CMK (cell line): ENCODE measurements at places on chromosomes 11 and 22.

DNA sequence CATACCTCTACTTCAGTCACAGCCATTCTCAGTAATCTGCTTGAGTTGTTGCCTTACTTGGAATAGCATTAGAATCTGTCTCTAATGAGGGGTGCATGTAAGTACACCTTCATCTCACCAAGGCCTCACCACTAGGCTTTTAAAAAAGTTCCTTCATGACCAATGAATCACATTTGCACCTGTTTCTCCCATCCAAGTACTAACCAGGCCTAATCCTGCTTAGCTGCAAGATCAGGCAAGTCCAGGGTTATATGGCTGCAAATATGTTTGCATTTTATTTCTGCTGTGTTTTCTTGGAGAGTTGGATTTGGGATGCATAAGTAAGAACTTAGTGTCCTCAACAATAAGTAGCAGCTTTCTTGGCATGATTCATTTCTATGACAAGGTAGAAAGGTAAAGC lies 66.9 kb downstream of the BBOX1 start:
- DNase-seq: no peak

DNA sequence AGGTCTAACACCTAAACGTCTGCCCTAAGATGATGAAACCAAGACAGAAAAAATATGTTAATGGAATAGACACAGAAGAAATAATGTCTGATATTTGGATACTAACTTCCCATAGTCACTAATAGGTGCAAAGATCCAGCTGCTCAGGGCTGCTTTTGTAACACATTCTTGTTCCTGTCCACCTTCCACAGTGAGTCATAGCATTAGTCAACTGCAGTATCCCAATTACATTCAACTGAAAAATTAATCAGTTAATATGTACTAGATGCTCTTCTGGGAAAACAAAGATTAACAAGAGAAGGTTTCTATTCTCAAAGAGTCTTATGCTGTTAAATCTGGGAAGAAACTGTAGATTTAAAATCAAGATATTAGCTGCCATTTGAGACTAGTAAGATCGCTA lies 47.6 kb downstream of the HEPHL1 start:
- no peak for DNase-seq

DNA sequence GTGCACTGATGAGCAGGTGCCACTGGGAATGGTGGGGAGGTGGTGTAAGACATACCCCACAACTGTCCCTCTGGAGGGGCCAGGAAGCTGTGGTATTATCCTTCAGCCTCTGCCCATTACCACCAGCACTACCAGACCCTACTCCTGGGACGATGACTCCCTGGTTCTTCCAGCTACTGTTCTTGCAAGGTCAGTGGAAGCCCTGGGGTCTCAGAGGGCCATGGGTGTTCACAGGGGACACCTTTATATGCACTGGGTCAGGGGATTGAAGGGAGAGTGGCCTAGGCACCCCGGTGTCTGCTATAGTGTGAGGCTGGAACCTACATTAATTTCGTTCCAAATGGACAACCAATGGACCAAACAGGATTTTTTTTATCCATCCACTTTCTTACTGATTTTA lies 102.1 kb downstream of the RPS6KA4 start:
- no peak for DNase-seq

- DNase-seq: no peak
Measured at GRCh38 chr22:43747877-43748276, 64.2 kb downstream of the EFCAB6 start.

- no peak for DNase-seq
Measured at GRCh38 chr11:27088353-27088752, 47.7 kb downstream of the BBOX1 start.

DNA sequence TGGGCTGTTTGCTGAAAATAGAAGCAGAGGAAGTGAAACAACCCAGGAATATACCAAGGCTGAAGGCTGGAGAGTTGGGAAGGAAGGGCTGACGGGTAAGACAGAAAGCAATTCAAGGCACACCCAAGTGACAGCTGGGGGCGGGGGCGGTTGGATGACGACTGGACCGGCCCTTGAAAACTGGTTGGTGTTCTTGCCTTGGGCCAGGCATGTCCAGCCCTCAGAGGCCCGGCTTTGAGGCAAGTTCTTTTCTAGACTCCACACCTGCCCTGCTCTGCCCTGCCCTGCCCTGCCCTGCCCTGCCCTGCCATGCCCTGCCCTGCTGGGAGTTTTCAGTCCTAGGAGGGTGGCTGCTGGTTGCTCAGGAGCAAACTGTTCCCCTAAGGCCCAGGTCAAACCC lies 34.2 kb upstream of the CACNG2 start:
- no peak for DNase-seq

- DNase-seq: no peak
Measured at GRCh38 chr11:65612691-65613090, 1.3 kb downstream of the MAP3K11 start.

GRCh38 chr22:37862570-37863325 lies 13.5 kb downstream of the EIF3L start:
- DNase-seq: no peak

DNA sequence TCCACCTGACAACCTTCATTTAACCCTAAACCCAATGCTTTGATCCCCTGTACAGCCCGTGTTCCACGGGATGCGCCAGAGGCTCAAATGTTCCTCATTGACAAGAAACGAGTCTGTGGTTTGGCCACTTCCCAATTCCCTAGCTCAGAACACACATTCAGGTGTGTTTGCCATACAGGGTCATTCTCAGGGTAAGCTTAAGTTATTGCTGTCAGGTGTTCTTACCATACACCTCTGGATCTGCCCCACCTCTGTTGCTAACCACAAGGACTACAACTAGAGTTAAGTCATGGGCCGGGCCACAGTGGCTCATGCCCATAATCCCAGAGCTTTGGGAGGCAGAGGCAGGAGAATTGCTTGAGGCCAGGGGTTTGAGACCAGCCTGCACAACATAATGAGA lies 45.6 kb upstream of the POLD3 start:
- no peak for DNase-seq

DNA sequence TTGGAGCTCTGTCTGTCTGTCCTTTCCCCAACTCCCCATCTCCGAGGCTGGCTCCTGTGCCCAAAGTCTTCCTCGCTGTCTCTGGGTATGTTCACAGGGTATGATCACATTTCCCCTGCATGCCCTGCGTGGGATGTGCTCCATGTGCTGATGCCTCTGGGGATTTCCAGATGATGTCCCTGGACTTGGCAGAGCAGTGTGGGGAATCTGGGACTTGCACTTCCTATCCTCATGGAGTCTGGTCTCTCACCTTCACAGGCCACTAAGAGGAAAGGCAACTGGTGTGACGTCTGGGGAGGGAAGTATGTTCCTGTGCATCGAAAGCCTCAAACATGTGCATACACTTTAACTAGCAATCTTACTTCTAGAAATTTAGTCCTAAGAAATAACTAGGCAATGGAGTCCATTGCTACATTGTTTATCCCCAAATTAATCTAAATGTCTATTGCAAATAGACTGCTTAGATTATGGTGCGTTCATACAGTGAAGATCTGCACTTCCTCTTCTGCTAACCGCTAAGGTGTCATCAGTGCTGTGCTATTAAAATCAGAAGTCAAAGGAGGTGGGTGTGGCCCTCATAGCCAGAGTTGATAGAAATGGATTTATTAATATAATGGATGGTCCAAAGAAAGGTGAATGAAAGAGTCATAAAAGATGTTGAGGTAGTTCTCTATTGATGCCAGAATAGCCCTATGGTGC lies 20.8 kb downstream of the TIMP3 start:
- no peak for DNase-seq

- DNase-seq: no peak
Measured at GRCh38 chr22:44378380-44378779, 65.6 kb upstream of the SHISAL1 start.

- no peak for DNase-seq
Measured at GRCh38 chr22:37981282-37982011, 2.9 kb downstream of the SOX10 start.

- DNase-seq: no peak
Measured at GRCh38 chr11:117313091-117313490, 3.0 kb downstream of the BACE1 start.

DNA sequence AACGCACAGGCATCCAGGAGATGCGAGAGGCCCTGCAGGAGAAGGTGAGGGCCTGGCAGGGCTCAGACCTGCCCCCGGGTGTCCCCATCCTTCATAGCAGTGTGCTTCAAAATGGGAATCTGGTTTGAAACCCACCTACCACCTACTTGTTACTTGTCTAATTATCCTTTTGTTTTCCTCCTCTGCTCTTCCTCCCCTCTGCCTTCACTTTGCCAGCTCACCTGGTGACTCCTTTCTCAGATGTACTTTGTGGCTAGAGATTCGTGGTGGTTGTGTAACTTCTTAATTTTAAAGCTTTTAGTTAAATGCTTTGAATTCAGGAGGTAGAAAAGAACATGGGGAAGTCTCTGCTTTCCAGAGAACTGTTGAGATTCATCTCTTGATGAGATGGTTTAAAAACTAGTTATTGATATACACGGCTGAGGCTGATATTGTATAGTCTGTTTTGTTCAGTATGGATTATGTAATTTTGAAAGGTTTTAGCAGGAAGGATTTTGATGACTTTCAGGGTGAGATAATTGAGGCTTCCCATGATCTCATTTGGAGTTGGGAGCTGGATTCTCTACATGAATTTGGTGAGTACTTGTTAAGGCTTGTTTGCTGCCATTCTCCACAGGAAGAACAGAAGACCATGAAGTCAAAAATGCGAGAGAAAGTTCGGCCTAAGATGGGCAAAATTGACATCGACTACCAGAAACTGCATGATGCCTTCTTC lies 8.0 kb downstream of the SF3B2 start:
- no peak for DNase-seq

- DNase-seq: no peak
Measured at GRCh38 chr22:38205261-38206128, 3.7 kb downstream of the MAFF start.

DNA sequence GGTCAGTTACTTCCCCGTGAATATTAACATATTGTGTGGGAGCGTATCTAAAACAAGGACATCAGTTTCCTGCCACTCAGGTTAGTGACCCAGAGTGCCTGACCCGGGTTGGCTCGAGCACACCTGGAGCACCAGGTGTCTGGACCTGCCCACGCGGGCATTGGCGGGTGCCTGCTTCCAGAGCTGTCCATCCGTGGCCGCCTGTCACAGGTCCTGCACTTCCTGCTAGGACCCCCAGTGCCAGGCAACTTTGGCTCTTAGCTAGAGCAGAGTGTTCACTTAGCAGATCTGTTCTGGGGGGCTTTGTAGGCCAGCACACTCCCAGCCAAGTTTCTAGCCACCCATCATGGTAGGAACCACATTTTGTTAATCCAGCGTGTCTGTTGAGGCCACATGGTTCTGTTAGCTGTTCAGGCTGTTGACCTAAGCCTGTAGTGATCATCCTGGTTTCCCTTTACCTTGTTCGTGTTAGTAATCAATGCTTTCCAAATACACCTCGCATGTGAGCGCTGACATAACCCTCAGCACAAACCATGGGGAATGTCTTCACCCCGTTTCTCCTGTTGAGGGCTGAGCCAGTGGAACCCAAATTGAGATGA lies 29.5 kb downstream of the MOV10L1 start:
- no peak for DNase-seq

DNA sequence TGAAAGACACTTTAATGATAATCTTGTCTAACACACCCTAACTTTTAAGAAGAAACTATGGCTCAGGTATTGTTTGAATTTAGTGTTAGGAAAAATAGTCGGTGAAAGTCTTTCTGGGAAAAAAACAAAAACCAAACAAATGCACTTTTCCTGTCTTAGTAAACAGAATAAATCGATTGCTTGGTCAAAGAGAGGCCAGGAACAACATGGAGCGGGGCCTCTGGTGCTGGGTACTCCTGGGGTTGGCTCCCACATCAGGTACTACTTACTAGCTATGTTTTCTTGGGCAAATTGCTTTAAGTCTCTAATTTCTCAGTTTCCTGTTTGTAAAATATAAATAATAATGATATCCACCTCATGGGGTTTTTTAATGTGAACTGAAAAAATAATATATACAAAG lies 46.8 kb downstream of the NAV2 start:
- no peak for DNase-seq

- no peak for DNase-seq
Measured at GRCh38 chr11:77418155-77418970, 55.5 kb downstream of the PAK1 start.

DNA sequence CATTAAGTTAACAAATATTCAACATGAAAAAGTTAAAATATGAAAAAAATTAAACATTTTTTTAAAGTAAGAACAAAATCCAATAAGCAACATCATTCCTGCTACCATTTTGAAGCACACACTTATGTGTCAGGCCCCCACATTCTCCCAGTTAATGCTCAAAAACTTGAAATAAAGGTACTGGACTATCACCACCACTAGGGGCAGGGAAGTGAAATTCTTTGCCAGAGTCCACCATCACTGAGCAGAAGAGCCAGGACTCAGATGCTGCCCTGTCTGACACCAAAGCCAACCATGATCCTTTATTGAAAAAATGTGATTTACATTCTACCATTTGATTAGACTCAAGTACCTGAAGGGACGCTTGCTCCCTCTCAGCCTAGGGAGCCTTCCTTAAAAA lies 39.1 kb downstream of the PITPNB start:
- no peak for DNase-seq

DNA sequence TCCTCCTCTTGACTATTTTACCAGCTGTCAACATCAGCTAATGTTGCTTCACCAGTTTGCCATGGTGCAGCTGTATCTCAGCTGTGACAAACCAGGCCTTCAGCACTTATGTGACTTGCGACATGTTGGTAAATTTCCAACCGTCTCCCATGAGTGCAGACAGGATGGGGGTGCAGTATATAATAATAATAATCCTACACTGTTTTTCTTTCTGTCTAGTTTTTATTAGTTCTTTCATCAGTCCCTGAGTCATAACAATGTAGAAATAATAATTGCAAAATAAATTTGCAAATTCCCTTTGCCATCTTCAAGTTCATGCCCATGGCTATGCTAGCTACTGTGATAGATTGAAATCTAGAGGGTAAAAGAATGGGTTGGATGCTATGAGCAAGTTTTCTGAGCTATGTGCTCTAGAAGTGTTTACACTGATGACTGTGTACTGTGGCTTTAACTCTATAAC lies 4.9 kb downstream of the MMP13 start:
- no peak for DNase-seq

DNA sequence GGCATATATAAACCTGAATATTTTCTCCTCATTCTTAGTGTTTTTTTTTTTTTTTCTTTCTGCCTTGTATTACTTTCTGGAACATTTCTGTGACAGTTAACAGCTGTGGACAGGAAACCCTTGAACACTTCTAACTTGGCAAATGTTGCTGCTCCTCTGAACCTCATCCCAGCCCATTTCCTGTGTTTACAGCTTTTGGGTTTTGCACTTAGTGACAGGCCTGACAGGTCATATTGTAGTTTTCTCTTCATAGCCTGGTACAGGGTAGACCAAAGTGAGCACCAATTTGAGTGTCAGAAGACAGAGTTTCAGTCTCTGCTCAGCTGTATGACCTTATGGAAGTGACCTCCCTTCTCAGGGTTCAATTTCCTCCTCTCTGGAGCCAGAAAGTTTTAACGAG lies 91.6 kb downstream of the STIM1 start:
- no peak for DNase-seq
